ENCODE measurements at places on chromosomes 6 and 20. TPM values are rescaled to one million over a fixed set of nuclear protein-coding genes. Genes with fewer than 3 reads are reported as not detected.

DNA sequence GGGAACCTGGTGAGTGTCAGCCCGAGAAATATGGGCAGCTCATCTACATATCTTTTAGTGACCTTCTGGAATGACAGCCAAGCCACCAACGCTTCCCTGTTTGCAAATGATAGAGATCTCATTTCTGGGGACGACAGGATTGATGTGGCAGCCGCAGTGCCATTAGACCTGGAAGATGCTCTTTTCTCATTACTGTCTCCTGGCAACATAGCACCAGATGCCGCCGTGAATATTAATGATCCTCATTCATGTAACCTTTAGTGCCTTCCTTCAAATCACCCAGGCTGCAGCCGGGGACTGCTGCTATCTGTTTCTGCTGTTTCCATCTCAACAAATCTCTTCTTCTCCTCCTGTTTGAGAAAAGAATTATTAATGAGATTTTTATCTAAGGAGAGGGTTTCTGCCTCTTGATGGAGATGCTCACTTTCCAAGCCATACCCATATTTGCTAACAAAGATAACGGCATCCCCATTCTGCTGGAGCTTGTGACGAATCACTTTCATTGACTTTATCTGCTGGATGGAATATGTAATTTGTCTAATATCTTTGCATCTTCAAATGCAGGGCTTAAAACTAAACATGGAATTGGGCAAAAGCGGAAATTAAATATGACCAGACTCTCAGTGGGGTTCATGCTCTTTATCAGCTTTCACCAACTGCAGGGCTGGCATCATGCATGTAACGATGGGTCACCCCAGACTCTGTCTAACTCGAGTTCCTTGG is 74.8 kb upstream of the KIF16B start:
- DNase-seq: no peak

DNA sequence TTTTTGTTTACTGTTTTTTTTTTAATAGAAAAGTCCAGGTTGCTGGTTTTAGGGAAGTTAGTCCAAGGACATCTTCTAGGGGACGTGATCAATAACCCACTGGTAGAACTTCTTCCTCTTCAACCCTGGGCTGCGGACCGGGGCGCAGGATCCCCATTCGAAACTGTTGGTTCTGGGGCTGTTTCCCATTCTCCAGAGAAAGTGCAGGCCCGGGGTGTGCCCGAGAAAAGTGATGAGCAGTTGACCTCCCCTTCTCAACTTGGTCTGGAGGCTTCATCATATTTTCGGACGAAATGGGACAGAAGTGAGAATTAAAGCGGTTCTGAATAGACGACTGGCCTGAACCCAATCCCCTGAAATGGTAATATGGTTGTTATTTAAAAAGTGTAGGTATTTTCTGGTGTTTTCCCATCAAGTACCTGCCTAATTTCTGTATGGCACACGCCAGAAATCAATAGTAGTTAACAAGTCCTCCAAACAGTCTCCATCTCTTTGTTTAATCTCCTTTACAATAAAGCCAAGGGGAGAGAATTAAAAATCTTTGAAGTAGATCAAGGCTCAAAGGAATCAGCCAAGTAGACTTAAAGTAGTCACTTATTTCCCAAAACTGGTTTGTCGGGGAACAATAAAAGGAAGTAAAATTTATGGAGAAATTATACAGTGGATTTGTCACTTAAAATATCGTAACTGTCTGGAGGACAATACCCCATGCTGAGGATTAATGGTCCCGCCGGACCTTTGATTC is 550 bp upstream of the PRDM13 start:
- no peak for DNase-seq

- no peak for DNase-seq
These were observed 27.7 kb upstream of the PTPN1 start for GRCh38 chr20:50482396-50482981.

Gene CST2
- total RNA-seq: not detected

All from left ventricle myocardium superior (tissue), 1 donor.